ENCODE measurements at places on chromosomes 16 and 17.

GRCh38 chr17:11628831-11629230, 30.6 kb downstream of the DNAH9 start:
- DNase-seq = no peak

- no peak for DNase-seq
Measured at GRCh38 chr17:39800540-39800939, 62.8 kb downstream of the GRB7 start.

- no peak for DNase-seq
Measured at GRCh38 chr17:15929941-15930340, 15.0 kb upstream of the ADORA2B start.

DNA sequence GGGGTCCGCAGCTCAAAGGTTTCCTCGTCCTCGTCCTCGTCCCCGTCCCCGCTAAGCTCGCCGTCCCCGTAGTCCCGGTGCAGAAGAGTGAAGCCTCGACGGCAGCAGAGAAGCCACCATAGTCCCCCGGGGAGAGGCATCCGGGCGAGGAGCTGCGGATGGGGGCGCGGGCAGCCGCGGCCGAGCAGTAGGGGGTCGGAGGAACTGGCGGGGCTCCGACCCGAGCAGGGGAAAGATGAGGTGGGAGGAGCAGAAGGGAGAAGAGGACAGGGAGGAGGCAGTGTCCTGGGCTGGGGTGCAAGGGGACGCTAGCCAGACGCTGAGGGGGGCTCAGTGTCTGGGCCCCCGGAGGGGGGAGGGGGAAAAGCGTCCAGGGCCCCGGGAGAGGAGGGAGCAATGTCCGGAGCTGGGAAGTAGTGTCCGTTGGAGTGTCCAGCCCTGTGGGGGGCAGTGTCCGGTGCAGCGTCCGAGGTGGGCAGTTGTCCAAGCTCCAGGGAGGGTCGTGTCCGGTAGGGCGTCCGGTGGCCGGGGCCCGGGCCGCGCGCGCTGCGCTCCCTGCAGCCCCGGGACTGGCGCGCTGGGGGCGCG, at the start of gene PLEKHH3:
TSS of gene PLEKHH3 (minus strand) at position 571 of the 588 bp plus-strand sequence. CDS start at position 140, 431 bp downstream.
- DNase-seq = peak; percentile 59

DNA sequence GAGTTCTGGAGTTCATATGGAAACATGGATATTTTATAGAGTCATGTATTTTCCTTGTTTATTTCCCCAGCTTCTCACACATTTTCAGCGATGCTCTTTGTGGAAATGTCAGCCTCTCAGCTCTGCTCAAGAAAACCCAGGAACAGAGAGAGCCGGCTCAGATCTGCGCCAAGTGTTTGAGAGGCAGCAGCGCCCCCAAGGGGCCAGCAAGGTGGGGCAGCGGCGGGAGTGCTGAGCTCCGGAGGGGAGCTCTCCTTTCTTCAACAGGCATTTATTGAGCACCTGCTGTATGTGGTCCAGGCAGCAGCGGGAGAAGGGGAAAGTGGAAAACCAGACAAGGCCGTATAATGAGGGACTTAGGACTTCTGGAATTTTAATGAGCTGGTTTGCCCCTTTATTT, 421.1 kb upstream of the C16orf82 start:
- DNase-seq = no peak

DNA sequence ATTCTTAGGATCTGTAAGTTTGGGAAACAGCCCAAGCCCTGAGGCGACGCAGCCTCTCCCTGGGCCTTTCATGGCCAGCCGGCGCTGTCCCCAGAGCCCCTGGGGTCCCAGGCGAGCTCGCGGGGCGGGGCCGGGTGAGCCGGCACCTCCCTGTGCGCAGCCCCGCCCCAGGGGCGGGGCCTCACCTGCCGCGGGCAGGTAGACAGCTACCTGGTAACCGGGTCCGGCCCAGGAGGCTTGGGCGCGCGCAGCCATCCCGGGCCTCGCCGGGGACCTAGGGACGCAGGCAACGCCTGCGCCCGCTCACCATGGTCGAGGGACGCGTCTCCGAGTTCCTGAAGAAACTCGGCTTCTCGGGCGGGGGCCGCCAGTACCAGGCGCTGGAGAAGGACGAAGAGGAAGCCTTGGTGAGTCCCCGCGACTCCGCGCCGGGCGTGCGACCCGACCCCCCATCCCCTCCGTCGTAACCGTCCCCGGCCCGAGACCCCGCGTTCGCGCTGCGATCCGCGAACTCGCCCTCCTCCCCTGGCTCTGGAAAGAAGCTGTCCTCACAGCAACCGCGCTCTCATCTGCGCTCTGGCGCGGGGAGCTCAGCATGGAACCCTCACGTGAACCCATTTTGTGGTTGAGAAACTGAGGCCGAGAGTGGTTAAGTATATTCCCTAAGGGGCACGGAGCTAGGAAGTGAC, at the start of gene ATP2C2:
TSS of gene ATP2C2 (plus strand) at position 231 of the 689 bp plus-strand sequence. CDS start at position 309, 78 bp downstream.
- DNase-seq = peak; percentile 32

GRCh38 chr17:55381017-55381770, 40.4 kb downstream of the MMD start:
- DNase-seq = no peak
